Naive B cell (primary cell): ENCODE measurements at places on chromosomes 5 and 9. TPM values are rescaled to one million over a fixed set of nuclear protein-coding genes. Genes with fewer than 3 reads are reported as not detected.

The SLC25A48 gene
- polyA plus RNA-seq: not detected

DNA sequence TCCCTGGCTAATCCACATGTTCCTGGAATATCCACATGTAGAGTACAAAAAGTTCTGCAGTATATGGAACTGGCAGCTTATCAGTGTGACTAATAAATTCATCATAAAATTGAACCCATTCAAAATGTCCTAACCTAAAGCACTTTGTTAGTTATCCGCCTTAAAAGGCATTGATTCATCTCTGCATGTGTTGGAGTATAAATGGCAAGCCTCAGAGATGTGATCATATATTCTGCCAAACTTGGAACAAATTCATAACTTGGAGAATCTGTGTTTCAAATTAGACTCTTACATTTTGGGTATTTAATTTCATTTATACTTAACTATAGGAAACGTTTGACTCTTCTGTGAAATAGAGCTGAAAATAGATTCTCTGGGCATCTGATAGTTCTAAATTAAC, 25.2 kb upstream of the NREP start:
- DNase-seq: no peak

The SLC4A9 gene
- not detected for polyA plus RNA-seq

DNA sequence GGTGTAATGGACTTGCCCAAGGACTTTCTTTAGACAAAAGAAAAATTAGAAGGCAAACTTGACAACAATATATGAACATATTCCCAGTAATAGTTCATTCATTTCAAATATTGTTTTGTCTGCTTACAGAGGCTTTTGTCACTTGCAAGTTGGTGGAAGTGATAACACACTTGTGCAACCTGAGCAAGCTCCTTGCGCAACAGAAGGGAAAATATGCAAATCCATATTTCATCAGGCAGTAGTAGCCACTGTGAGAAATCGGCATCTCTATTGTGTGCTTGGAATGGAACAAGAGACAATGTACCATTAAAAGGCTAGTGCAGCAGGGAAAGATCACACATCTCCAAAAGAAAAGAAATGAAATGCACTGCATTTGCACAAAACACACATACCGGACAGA, 125.3 kb upstream of the RASEF start:
- DNase-seq: no peak

- DNase-seq: no peak
Observed at GRCh38 chr5:113776832-113777525, 263.5 kb downstream of the YTHDC2 start.

- no peak for DNase-seq
Observed at GRCh38 chr5:60161340-60161934, 267.9 kb upstream of the PDE4D start.

The ADGRD2 gene
- not detected for polyA plus RNA-seq

DNA sequence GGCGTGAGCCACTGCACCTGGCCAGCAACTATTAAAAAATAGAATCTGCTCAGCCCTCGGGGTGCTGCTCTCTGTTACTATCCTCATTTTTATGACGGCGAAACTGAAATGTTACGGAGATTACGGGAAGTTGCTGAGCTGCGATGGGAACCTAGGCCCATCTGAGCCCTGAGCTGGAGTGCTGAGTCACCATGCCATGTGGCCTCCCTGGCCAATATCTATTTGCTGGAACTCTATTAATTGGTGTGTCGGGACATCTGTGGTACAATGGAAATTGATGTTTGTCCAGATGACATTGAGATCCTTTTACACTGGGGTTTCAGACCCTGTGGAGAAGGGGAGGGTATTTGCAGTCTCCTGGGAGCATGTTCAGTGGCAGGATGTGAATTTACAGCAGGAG, 8.1 kb downstream of the PRDM12 start:
- no peak for DNase-seq

GRCh38 chr9:129866394-129867135, 31.3 kb downstream of the USP20 start:
- no peak for DNase-seq
